ENCODE measurements at places on chromosomes 3 and 15.

- DNase-seq, result no peak
These were observed 21.0 kb upstream of the DPH6 start for GRCh38 chr15:35566991-35567390.

DNA sequence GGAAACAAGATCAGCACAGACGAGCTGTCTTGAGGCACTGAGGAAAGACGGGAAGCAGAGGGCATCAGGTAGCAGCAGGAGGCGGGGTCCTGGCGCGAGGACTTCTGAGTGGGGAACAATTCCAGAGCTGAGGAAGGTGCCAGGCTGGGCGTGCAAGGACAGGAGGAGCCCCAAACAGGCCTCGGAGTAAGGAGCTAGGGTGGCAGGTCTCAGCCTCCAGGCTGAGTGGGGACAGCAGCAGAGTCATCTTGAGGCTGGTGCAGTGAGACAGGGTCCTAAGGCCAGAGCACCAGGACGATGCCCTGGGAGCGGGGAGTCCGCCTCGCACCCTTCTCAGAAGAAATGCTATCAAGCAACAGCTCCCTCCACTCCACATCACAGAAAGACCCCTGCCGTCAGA is 78.4 kb downstream of the PCSK6 start:
- DNase-seq, result no peak

GRCh38 chr15:94131875-94132274 is 99.5 kb upstream of the MCTP2 start:
- no peak for DNase-seq

DNA sequence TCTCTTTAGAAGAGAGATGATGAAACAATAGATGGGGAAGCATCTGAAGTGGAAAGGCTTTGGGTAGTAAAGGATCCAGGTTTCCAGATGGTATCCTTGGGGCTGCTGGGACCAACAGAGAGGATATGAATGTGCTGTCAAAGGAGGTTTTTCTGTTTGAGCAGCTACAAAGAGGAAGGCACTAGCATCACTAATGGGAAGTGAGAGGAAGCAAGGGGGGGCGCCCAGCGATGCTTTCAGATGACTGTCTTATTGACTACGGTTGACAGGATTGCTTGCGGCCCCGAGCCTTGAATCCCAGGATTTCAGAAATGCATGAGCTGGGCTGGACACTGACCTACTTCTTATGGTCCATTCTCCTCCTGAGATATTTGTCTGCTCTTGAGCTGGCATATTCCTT is 103.8 kb upstream of the GALNT15 start:
- DNase-seq, result no peak

GRCh38 chr15:62799919-62800318 is 242.6 kb upstream of the TPM1 start:
- no peak for DNase-seq

DNA sequence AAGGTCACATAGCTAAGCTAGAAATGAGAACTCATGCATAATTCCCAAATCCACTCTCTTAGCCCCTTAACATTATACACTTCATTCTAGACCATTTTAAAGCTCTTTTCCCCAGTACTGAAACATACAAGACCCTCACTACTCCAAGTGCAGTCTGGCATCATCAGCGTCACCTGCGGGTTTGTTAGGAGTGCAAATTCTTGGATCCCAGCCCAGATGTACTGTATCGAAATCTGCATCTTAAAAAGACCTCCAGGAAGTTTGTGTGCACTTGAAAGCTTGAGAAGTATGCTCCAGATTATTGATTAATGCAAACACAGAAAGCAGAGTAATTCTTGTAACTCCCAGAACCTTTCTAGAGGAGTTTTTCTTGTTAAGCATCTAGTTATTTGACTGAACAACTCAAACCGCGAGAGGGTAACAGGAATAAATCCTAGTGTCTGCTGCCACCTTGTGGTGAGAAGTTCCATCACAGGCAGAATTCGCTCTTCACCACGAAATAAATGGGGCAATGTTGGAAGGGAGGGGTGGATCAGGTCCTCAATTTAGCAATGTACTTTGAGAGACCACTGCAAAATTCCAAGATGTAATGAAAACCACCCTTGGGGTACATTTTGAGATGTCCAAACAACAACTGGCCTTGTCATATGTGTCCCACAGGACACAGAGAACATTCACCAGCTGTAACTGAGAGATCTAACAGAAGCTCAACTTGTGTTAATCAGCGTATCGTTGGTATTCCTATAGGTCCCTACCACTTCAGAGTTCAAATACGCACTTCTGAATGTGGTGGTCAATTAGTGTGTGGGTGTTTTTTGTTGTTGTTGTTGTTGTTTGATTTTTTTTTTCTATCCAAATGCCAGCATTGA is 583 bp upstream of the C3orf49 start:
- peak; percentile 68 for DNase-seq

GRCh38 chr3:21543380-21544075 is 207.5 kb downstream of the ZNF385D start:
- DNase-seq, result no peak

DNA sequence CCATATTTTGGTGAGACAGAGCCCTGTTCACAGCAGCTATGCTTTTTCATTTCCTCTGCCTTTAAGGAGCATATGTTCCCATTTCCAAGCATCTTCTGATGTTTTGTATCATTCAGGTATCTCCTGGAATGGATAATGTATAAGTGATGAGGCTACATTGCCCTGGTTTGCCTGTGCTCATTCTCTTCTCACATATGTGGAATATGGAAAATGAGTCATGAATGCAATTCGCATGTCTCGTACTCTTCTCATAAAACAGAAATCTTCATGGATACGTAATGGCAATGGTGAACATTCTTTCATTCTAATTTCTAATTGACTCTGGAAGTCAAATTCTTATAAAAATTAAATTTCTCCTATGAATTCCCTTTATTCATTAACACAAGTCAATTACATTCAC is 143.1 kb downstream of the CDIN1 start:
- DNase-seq, result no peak

GRCh38 chr15:43529141-43529540 is 11.7 kb downstream of the MAP1A start:
- no peak for DNase-seq

DNA sequence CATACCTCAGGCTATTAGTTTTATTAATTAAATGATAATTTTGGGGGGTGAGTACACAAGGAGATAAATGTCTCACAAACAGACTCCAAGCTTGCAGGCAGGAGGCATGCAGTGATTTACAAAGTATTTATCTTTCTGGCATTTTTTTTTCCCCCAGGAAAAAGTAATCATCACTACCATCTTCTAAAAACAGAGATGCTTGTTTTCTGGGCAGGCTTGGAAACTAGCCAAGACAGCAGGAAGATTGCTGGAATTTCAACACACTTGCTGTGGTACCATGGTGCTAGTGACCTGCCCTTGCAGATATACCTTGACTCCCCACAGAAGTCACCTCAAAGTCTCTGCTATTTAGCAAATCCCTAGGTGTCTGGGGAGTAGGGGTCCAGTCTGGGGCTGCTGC is 732.8 kb upstream of the CFAP20DC start:
- DNase-seq, result no peak

GRCh38 chr3:197454014-197454413 is 101.8 kb downstream of the BDH1 start:
- peak; percentile 64 for DNase-seq

- no peak for DNase-seq
These were observed 407.5 kb downstream of the ZBTB20 start for GRCh38 chr3:114739627-114740026.

DNA sequence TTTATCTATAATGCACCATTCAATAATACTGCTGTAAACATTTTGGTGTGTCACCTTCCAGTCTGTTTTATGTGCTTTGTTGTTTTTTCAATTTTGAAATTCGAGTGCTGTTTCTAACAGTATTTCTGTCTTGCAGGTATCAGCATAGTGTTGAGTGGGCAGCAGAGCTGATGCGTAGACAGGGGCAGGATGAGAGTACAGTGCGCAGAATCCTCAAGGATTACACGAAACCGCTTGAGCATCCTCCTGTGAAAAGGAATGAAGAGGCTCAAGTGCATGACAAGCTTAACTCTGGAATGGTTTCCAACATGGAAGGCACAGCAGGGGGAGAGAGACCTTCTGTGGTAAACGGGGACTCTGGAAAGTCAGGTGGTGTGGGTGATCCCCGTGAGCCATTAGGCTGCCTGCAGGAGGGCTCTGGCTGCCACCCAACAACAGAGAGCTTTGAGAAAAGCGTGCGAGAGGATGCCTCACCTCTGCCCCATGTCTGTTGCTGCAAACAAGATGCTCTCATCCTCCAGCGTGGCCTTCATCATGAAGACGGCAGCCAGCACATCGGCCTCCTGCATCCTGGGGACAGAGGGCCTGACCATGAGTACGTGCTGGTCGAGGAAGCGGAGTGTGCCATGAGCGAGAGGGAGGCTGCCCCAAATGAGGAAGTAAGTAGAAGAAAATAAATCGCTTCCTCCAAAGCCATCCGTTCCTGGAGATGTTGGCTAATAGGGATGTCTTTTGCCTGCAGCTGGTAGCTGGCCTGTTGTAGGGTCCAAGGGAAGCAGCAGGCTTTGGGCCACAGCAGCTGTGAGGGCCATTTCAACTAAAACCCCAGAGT is 19.1 kb downstream of the TSEN2 start:
- DNase-seq, result peak; percentile 25

DNA sequence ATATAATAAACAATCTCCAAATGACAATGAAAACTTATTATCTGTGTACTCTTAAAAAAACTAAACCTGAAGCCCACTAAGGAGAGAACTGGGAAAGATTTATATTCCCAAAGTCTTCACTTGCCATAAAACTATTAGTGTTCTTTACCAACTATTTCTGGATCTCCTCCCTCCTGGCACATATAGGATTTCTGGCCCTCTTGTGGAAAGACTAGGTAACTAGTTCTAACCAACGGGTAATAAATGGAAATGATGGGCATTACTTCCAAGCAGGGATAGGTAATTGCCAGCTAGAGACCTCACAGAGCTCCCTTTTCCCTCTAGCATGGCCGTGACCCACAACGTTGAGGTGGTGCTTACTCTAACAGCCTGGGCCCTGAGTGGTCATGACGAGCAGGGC is 110.1 kb downstream of the DNAH12 start:
- DNase-seq, result peak; percentile 2

GRCh38 chr3:183518491-183519251 is 36.8 kb downstream of the KLHL6 start:
- peak; percentile 84 for DNase-seq

DNA sequence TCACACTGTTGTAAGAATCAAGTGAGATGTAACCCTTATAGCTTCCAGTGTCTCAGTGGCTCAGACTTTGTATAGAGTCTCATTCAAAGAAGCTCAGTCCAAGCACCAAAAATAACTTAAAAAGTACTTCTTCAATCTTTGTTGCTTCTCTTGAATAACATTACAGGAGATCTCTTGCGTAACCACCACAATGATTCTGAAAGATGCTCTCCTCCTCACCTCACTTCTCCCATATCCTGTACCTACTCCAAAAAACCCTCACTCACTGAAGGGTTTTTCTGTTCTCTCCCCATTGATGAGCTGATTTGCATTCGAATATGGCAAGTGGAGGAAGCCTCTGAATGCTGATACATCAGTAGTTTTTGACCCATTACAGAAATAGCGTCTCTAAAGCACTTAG is 39.4 kb upstream of the MRPS22 start:
- DNase-seq, result no peak

GRCh38 chr15:57635300-57635909 is 43.7 kb downstream of the MYZAP start:
- no peak for DNase-seq

- no peak for DNase-seq
These were observed 86.5 kb downstream of the ST6GAL1 start for GRCh38 chr3:187016639-187017345.

DNA sequence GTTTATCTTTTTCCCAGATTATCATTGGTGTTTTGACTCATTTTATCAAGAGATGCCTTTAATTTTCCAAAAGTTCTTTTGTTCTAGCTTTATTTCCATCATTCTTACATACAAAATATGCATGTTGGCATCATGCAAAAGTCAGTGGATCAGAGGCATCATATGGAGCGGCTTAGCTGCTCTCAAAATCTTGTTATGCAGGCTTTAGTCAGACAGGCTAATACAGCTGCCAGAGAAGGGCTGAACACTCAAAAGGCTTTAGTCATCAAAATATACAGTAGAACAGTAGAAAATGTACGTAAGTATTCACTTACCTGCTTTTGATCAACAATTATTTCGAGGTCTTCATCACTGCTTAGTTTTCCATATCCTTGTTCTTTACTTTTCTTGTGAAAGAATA is 65.5 kb downstream of the PEX5L start:
- DNase-seq, result peak; percentile 84

GRCh38 chr15:63891079-63891767 is 57.5 kb upstream of the HERC1 start:
- DNase-seq, result peak; percentile 84

GRCh38 chr3:36373084-36373483 is 7.2 kb upstream of the STAC start:
- no peak for DNase-seq

- DNase-seq, result no peak
These were observed 16.6 kb upstream of the NIT2 start for GRCh38 chr3:100317912-100318311.

GRCh38 chr3:15268033-15268631 is 62.1 kb downstream of the CAPN7 start:
- DNase-seq, result peak; percentile 93

DNA sequence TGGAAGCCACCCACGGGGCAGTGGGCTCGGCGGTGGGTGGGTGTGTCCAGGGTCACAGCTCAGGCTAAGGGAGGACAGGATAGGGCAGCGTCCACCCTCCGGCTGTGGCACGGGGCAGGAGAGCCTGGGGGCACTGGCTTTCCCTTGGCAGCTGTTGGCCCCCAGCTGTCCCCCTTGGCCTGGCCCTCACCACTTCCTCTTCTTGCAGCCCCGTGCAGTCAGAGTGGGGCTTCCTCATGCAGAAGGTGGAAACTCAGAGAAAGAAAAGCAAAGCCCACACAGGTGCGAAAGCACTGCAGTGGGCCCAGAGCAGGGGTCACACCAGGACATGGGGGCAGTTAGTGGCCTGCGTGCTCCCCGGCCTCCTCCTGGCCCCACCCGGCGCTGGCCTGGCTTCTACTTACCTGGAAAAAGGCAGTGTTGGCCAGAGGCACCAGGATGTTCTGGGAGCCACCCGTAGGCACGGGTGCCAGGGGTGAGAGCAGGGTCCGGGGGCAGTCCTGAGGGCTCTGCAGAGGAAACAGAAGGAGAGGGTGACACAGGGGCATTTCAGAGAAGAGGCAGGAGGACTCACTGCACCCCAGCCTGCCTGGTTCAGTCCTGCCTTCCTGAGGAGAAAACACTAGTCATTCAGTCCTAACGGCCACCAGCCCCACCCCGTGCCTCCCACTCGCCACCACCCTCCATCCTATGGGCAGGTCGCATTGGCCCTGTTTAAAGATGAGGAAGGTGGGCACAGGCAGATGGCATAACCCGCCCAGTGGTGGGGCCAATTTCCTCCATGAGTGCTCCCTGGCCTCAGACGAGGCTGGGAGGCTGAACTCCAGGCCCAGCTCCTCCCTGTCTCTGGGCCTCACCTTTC is 28.3 kb downstream of the PLXND1 start:
- DNase-seq, result no peak

GRCh38 chr3:134313847-134314587 is 60.2 kb downstream of the AMOTL2 start:
- DNase-seq, result no peak

GRCh38 chr3:172519740-172520139 is 3.5 kb downstream of the TNFSF10 start:
- DNase-seq, result no peak

- DNase-seq, result no peak
These were observed 258.2 kb upstream of the STT3B start for GRCh38 chr3:31274326-31275024.

- no peak for DNase-seq
These were observed 32.4 kb downstream of the MRPL3 start for GRCh38 chr3:131470377-131470776.

- peak; percentile 4 for DNase-seq
These were observed 167.1 kb downstream of the NEK11 start for GRCh38 chr3:131193641-131194238.

Data from pons (tissue), 1 donor.